AML-193 (cell line): ENCODE measurements at places on chromosomes 6 and 20.

DNA sequence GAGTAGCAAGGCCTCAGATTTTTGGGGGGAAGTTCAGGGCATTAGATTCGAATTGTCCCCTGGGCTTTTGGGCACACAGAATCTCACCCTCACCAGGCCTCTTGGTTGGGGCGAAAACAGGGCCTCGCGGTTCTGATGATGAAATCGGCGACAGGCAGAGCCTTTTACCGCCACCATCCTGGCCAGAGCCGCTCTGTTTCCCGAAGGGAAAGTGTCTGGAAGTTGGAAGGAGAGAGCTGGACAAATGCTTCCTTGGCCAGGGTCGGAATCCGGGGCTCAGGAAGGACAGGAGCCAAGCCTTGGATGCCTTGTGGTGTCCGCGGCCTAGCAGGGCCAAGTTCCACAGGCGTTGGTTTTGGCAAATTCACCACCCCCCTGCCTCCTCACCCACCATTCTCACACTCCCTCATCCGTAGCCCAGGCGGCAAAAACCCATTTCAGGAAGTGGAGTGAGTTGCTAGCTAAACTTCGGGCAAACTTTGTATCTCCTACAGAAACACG, 3.5 kb upstream of the TFAP2A start:
- DNase-seq = no peak

DNA sequence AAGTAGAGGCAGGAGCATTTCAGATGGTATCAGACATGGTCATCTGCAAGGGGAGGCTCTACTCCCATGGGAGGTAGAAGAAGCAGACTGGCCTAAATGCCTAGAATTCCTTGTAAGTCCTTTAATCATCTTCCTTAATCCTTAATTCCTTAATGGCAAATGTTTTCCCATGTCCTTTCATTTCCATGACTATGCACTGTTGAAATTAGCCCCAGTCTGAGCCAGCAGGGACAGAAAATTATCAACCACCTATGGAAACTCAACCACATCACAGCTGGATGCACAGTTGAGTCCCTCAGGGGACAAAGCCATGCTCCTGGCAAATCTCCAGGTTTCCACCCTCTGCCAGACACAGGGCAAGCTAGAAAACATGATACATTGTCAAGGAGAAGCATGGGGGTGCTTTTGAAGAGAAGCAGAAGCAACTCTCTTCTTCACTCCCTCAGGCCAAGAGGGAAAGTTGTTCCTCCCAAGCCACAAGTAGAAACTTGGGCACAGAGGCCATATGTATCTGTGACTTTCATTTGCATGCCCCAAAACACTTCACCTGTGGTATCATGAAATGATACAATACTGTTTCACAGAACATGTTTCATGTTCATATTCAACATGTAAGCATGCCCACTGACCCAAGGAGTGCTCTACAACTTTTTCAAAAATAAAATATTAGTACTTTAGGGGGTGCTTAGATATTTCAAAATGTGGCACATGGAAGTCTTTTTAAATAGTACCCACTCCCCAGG, 683.6 kb downstream of the KIF16B start:
- no peak for DNase-seq

GRCh38 chr6:166825553-166826145, 130.7 kb downstream of the RNASET2 start:
- no peak for DNase-seq

- no peak for DNase-seq
Measured at GRCh38 chr20:56628015-56628872, 862 bp upstream of the TFAP2C start.

GRCh38 chr6:169332250-169332649, 78.6 kb upstream of the THBS2 start:
- no peak for DNase-seq
